Activated CD4-positive, alpha-beta T cell treated with anti-CD3 and anti-CD28 coated beads, Interleukin-10, Interleukin-2, amounts not matched to agents 100 ng/mL and 50 ng/mL, durations not matched to agents 16 hours and 8 hours (primary cell): ENCODE measurements at places on chromosomes 16 and 17.
A peak's percentile ranks its signal among the peaks of the same experiment; 100 is the strongest.

DNA sequence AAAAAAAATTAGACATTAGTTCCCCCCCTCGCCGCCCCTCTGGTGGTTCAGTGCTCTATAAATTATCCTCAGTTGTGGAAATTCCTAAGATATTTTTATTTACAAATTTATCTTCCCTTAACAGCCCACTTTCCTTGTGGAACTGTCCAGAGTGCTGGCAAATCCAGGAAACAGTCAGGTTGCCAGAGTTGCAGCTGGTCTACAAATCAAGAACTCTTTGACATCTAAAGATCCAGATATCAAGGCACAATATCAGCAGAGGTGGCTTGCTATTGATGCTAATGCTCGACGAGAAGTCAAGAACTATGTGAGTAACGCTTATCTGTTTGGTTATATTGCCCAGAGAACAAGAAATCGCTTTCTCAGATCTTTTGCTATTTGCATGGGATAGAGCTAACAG lies 2.9 kb downstream of the KPNB1 start:
- DNase-seq = no peak

DNA sequence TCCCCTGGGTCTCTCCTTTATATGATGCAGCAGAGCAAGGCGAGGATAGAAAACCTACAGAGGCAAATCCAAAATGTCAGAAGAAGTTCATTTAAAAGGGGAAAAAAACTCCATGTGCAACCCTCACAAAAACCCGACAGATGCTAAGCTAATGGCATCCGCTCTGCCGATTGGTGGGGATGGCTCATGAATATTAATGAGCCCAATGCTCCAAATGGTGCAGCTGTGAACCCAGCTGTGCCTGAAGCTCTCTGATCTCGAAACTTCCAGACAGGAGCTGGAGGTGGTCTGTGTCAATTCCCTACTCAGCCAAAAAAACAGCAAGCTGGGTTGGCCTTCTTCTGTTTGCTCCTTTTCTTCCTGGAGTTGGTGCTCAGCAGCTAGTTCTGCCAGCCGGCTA lies 15.5 kb downstream of the SNX11 start:
- DNase-seq = no peak

DNA sequence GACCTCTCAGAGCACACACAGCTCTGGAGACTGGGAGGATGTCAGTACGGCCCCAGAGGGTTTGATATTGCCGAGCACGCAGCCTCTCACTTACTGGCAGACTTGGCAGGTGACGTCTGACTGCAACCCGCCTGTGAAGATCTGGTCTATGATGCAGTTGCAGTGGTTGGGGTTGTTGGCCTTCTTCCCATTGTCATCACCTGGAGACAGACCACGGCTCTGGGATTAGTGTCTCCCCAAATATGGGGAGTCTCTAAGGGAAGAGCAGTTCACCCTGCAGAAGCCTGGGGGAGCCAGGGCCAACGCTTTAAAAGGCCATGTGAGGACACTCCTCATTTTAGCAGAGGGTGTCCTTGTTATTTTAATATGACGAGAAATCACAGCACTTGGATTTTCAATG lies 30.1 kb downstream of the USP22 start:
- no peak for DNase-seq

- no peak for DNase-seq
These were observed 386.1 kb downstream of the SEC14L1 start for GRCh38 chr17:77526728-77527350.

DNA sequence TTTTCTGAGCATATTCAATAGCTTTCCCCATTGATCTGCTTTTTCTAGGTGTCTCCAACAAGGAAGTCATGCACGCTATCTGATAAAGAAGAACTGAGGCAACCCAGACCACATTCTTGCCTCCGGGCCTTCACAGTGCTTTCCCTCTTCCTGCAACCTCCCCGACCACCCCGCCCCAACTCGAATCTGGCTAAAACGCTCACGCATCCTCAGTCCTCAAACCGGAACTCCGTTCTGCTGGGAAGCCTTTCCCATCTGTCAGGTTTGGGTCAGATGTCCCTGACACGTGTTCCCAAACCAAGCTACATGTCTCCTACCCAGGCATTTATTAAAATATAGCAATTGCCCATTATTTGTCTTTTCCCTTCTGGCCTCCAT lies 112.7 kb downstream of the VPS53 start:
- DNase-seq = no peak

DNA sequence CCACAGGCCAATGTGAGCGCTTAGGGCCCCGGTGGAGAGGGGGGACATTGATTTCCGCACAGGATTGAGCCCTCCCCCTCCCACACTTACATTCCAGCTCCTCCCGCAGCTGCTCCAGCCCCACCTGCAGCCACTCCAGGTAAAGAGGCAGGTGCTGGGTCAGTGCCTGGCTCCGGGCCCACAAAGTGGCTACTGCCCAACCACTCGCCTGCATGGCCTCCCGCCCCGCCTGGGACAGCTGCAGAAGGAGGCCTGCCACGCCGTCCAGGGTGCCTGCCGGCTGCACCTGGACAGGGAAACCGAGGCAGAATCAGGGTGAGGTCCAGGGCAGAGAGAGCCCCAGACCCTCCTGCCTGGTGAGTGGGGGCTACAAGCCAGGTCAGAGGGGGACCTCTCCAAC lies 46.3 kb downstream of the RMI2 start:
- DNase-seq = no peak

DNA sequence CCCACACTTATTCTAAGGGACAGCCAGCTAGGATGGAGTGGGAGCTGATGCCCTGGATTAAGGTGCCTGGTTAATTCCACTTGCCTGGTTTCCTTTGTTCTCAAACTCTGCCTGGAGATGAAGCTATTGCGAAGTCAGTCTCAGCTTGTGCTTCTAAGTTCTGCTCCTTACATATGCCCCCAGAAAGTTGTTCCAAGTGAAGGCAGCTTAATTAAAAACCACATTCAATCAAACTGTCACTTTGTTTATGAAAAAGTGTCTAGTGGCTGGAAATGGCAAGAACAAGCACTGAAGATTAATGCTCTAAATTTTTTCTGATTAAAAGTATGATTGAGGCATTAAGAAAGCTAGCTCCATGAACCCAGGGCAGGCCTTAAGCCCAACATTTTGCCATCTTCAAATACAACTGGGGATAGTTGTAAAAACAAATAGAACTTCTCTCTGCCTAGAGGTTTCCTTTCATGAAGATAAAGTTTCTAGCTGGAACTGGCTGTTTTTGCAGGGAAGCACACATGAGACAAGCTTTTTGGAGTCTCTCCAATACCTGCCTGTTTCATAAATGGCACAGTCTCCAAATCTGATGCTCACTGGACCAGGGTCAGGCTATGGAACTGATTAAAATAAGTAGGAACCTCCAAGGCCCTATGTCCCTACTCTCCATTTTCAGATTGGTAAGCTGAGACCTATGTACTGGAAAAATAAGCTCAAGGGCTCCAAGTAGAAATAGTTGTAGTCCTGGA lies 100.9 kb downstream of the GRIN2A start:
- DNase-seq = no peak

GRCh38 chr17:73545109-73546032 lies 98.9 kb downstream of the SDK2 start:
- no peak for DNase-seq

GRCh38 chr17:10799407-10799806 lies 4.5 kb downstream of the TMEM238L start:
- DNase-seq = no peak

DNA sequence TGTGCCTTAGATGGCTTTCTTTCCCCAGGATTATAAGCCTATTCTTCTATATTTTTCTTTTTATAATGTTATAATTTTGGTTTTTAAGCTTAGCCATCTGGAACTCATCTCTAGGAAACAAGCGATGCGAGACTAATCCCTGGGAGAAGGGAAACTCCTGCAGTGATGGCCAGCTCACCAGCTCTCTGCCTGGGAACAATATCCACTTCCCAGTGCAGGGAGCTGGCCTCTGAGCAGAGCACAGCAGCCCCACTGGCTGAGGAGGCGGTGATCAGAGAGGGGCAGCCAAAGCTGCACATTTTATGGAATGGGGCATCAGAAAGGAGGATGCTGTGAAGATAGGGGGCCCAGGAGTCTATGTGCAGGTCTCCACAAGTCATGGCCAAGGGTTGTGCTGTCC lies 183.3 kb downstream of the LGALS9B start:
- DNase-seq = no peak

DNA sequence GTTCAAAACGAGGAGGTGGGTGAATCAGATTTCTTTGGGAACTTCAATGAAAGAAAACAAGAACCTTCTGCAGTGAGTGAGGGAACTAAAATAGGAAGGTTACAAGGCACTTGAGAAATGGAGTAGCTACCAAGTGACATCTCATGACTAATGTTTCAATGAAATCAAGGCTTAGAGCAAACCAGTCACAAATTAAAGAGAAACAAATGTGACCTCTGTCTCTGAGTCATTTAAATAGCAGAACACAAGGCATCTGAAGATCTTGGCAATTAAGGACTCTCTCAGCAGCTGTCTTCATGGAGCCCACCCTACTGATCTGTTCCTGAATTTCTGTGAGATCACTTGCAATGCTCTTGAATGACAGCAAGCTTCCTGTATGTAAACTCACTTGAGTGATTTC lies 109.5 kb downstream of the CDH11 start:
- DNase-seq = no peak

- DNase-seq = no peak
These were observed 56.6 kb downstream of the IRF8 start for GRCh38 chr16:85955566-85955965.

GRCh38 chr16:47571711-47572110 lies 110.6 kb downstream of the PHKB start:
- DNase-seq = no peak

- DNase-seq = no peak
These were observed 8.1 kb upstream of the PPP1R27 start for GRCh38 chr17:81842725-81843504.

DNA sequence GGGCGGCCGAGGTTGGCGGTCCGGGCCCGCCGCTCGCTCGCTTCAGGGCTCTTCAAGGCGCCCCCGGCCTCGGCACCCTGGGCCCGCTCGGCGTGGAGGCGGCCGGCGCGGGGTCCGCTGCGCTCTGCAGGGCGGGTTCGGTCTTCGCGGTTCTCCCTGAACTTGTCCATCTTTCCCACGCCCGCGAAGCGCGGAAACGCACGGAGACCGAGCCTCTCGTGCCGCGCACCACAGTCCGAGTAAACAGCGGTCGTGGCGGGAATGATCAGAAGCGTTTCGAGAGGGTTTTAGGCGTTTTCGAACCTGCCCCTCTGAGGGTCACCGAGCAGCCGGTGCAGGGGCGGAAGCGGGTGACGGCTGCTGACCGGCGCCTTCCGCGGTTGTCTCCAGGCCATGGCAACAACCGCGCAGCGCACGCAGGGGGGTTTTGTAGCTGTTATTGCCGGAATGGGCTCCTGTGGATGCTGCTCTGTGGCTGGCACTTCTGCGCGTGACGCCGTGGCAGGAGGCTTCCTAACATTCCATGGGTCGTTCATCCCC lies 414 bp downstream of the NARF start:
- peak; percentile 40 for DNase-seq

GRCh38 chr16:86992587-86992986 lies 324.6 kb downstream of the C16orf95 start:
- DNase-seq = no peak

GRCh38 chr16:54792811-54793210 lies 137.9 kb upstream of the IRX5 start:
- no peak for DNase-seq

DNA sequence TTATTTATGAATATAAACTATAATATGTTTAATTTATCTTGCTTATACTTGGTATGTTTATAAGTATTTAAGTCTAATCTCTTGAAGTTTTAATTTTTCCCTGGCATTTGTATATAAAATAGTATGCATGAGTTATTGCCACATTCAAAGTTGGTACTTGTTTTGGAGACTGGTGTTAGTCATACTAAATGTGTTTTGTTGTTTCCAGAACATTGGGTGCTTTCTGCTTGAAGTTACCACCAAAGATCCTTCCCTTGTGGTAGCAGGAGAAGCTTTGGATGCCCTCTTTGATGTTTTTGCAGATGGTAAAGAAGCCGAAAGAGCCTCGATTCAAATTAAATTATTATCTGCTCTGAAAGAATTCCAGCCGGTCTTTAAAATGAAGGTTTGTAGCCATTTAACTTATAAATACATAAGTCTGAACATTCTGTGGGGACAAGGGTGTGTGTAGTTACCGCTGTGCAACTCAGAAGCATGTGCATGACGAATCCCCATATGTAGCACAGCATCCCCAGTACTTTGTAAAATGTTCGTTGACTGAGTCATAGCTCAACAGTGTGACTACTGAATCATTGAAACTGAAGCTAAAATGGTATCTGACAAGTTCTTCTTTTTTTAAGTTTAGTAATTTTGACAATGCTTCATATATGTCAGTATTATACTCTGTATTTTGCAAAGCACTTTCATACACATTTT lies 36.4 kb downstream of the HEATR3 start:
- DNase-seq = peak; percentile 85

DNA sequence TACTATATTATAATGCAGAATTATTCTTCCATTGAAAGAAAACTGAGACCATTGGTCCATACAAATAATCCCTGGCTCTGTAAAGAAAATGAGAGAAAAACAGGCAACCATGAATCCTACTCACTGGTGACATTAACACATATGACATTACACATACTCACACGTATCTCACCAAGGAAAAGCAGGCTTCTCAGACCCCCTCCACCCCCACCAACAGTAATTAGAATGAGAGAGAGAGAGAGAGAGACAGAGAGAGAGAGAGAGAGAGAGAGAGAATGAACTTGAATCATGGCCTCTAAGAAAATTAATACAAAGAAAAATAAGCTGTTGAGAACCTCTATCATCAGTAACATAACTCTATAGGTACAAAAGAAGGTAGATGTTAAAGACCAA lies 132.0 kb downstream of the SNX11 start:
- no peak for DNase-seq

DNA sequence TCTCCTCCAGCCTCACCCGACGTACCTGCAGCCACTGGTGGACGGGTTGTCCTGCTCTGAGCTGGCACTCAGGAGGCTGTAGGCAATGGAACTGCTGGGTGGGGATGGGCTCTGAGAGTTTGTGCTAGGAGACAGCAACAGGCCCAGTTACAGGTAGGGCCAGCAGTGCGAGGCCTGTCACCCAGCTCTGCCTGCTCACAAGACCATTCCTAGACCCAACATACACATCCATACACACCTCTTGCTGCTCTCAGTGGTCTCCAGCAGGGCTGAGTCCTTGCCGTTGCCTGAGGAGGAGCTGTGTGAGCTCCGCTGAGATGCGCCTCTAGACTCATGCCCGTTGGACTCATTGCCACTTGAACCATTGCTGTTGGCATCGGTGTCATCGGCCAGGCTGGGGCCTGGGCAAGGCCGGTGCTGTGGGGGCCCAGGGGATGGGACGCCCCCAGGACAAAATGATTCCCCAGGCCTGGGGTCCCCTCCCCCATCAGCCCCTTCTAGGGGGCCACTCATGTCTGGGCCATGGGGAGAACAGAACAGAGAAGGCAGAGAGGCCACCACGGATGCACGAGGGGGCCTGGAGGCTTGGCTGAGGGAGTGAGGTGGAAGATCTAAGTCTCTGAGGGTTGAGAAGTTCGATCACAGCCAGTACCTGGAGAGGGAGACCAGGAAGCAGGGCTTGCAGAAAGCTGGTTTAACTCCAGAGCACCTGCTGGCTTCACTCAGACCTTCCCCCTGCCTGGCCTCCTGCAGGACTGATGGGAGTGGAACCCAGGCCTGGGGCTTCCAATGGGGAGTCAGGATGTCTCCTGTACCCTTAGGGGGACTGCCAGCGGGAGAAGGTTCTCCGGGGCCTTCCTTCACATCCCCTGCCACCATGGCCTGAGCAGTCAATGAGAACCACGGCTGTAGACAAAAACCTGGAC lies 1.7 kb downstream of the PER1 start:
- DNase-seq = no peak
